ENCODE measurements at places on chromosomes 12 and 14.

DNA sequence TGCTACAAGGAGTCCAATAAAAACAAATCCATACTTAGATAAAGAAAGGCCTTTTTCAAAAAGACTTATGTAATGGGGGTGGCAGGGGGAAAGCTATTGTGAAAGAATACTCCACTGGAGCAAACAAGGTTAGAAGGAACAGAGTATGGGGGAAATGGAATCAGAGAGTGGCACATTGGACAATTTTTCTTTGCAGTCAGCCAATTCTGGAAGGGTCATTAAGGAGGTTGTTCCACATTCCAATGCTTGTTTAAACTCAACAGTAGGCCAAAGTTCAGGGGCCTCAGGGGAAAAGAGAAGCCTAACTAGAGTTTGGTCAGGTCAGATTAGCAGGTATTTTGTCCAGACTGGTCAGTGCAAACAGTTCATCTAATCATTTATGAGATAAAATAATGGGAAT, 105.2 kb upstream of the RESF1 start:
- no peak for DNase-seq

DNA sequence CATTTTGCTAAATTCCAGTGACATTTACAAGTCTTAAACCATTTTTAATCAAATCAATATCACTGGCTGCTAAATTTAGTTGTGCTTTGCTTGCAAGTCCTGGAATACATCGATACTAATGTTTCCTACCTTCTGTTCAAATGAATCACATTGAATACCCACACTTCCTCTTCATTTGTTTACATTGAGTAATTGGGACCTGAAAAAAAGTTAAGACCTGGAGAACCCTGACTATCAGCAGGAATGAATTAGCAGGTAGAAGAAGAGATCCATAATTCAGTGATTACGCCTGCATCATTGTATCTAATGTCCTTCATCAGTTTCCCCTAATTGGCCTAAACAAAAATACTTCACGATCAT, 369.3 kb downstream of the ETNK1 start:
- DNase-seq: no peak

DNA sequence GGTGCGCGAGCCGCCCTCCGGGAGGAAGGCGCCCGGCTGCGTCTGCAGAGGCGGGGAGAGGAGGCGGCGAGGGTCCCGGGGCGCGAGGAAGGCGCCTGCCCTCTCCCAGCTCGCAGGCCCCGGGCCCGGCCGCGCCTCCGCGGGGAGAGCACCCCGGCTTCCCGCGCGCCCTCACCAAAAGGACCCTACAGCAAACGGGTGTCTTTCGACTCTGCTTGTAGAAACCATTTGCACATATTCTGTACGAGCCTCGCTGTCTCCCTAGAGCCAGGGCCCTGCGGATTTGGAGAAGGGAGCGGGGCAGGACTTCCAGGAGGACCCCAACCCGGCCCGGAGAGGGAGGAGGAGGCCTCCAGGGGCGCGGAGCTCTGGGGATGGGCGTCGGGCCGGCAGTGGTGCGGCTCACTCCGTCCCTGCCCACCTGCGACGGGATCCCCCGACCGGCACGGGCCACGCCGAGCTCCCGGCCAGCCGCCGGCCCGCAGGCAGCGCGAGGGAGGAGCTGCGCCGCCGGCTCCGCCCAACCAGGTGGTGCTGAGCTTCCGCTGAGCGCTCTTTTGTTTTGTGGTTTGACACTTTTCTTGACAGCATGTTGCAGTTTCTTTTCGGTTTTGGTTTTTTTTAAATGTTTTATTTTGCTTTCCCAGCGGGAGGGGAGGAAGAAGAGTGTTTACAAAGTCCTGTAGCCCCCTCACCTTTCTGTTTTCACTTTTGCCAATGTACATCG, 103.3 kb upstream of the FKBP4 start:
- DNase-seq: no peak

DNA sequence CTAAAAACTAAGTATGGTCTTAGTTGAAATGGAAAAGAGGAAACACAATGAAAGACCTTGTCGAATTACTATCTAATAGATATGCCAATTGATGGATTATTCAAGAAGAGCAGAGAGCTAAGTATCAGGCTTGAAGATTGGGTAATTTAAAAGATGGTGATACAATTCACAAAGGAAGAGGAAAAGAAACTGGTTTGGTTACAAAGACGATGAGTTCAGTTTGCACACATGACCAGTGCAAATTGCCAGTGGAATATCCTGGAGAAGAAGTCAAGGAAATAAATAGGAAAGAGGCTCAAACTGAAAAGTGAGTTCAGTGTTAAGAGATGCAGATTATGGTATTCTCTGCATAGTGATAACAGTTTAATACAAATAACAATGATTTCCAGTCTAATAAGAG, 2.5 kb upstream of the RAP1B start:
- DNase-seq: no peak

GRCh38 chr14:65750906-65751305, 338.4 kb downstream of the FUT8 start:
- DNase-seq: no peak

DNA sequence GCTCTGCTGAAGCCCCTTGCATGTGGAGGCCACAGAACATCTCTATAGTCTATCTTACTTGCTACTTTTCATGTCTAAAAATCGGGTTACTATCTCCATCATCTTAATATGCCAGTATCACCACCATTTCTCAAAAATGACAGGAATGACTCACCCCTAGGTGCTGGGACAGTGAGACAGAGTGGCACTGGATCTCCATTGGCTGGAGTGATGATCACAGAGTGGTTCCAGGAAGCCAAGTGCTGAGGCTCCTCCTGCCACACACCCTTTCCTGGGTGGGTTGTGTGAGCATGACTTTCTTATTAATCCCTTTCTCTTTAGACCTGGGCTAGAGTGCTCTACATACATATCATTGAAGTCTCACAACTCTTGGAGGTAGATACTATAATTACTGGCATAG, 3.3 kb upstream of the ASCL1 start:
- no peak for DNase-seq

GRCh38 chr12:50062728-50063460, 5.5 kb downstream of the ASIC1 start:
- DNase-seq: no peak

GRCh38 chr14:101889366-101889765, 75.0 kb upstream of the DYNC1H1 start:
- no peak for DNase-seq

- DNase-seq: no peak
These were observed 8.7 kb downstream of the PGAM5 start for GRCh38 chr12:132719141-132719953.

DNA sequence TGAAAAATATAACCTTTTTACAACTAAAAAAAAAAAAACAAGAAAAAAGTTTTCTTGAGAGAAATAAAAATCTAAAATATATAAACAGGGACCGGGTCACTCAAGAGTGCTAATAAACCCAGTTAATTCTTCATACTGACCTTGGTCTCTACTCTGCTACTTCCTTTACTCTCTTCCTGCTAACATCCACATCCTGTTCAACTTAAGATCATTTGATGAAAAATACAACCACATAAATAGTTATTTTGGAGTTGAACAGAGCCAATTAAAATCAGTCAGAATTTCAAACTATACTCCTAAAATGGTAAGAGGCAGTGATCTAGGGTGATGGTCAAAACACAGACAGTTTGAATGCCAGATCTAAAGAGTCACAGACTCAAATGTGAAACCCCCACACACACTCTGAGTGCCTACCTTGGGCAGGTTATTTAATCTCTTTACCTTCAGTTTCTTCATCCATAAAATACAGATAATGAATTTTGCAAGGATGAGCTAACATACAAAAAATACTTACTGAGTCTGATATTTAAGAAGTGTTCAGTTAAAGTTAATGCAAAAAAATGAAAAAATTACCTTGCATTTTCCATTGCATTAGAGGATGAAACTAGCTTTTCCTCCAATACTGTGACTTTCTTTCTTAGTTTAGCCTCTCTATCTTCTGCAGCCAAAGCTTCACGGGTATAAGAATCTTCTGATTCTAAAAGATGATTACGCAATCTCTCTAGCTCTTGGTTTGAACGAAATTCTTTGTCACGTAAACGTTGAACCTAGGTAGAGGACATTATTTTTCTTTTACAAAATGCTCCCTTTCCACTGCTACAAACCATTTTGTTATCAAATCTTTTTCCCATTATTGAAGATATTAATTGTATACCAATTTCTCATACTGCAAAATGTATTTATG, 40.9 kb downstream of the TRIP11 start:
- DNase-seq: no peak

DNA sequence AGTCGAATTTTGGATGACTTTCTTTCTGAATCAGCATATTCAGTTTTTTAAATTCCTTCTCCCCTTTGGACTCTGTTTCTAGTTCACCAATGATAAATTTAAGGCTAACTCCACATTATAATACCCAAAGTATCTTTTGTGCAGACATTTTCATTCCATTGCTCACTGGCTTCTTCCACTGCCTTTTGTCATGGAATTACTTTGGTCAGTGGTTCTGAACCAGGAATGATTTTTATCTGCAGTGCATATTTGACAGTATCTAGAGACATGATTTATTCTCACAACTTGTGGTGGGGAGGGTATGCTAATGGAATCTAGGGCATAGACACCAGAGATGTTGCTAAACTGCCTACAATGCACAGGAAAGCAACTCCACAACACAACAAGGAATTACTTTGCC, 234.4 kb upstream of the PRKD1 start:
- no peak for DNase-seq

DNA sequence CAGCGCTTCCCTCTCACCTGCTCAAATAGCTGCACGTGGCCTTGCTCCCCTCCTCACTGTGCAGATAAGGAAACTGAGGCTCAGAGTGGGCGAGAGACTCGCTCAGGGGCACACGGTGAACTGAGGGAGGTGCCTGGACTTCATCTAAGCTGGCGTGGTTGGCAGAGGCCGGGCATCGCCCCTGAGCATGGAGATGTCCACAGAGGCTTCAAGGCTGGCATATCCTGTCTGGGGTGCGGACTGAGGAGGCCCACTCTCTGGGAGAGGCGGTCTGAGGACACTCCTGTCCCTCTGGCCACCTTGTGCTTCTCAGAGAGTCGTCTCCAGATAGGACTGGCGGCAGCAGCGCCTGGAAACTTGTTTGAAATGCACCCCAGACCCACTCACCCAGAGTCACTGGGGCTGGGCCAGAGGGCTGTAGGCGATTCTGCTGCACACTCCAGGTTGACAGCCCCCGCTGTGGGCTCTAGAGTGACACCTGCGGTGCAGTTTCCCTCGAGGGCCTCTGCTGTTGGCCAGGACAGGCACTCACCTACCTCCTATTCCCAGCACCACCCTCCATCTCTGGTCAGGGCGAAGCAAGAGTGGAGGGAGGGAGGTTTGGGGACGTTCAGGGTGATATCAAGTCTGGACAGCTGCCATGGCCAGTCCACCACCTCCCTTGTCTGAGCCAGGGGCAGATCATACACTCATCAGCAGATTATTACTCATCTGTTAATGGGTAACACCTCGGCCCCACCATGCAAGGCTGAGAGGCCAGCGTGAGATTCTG, 11.2 kb upstream of the LBHD2 start:
- DNase-seq: no peak

- no peak for DNase-seq
These were observed 145.3 kb downstream of the NTF3 start for GRCh38 chr12:5577211-5577612.

GRCh38 chr12:132353811-132354210, 24.4 kb upstream of the GALNT9 start:
- no peak for DNase-seq

- no peak for DNase-seq
These were observed 263.5 kb downstream of the DPF3 start for GRCh38 chr14:72630374-72630773.

DNA sequence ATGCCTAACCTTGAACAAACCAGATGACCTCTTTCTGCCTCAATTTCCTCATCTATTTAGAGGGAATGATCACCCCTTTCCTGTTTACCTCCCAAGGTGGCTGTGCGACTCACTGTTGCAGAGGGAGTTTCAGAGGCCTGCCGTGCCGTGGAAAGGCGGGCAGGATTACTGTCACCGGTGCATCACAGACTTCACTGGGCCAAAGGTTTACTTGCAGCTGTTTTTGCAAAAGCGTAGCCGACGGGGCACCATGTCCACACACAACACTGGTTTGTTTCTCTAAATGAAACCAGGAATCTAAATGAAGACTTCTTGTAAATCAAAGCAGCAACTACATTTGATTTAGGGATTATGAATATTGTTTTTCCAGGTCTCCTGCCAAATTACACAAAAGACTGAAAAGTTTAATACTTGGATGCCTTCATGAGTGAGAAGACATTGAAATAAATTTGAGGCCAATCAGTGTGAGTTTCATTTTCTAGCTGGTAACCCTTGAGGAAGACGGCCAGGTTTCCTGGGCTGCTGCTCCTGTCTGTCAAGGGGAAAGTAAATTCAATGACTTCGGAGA, 696.1 kb upstream of the TMEM132C start:
- DNase-seq: no peak

DNA sequence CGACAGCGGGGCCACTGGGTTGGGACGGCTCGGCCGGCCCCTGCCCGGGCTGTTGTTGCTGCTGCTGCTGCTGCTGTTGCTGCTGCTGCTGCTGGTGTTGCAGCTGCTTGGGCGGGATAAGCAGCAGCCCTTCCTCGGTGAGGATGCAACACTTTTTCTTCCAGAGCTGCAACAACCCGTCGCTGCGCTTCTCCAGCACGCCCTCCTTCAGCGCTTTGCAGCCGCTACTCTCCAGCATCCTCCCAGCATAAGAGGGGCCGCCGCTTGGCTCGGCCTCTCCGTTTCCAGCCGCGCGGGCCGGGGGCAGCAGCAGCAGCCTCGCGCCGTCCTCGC, 529 bp downstream of the PHLDA1 start:
- no peak for DNase-seq

DNA sequence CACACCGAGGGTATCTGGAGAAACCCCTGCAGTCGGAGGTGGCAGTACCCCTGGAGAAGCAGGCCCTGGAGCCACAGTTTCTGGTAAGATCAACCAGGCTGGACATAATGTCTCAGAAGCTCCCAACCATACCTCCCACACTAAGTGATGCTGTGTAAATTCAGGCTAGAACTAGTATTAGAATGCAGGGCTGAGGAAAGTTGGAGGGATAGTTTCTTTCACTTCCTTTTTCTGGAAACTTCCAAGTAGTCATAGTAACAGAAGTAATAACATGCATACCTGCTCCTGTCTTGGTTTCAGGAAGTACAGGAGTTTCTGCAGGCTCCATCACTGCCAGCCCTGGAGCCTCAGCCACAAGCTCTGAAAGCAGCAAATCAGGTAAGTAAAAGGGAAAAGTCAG, 228.1 kb upstream of the CNTN1 start:
- no peak for DNase-seq

- DNase-seq: no peak
These were observed 329.8 kb upstream of the OR4E1 start for GRCh38 chr14:22003461-22003860.

GRCh38 chr12:5909560-5909959, 35.5 kb downstream of the ANO2 start:
- DNase-seq: no peak
